ENCODE measurements at places on chromosomes 1 and 21. TPM values are rescaled to one million over a fixed set of nuclear protein-coding genes. Genes with fewer than 3 reads are reported as not detected.

The ZSCAN20 gene
- 2.2 TPM for polyA plus RNA-seq

The LENEP gene
- polyA plus RNA-seq = not detected

The SELENBP1 gene
- 49.4 TPM for polyA plus RNA-seq

The MAP3K21 gene
- 0.31 TPM for polyA plus RNA-seq

The AGT gene
- 13.9 TPM for polyA plus RNA-seq

The C1QA gene
- polyA plus RNA-seq = 30.3 TPM
